Right renal cortex interstitium (tissue), 3 donors: ENCODE measurements at places on chromosomes 5 and 9.

DNA sequence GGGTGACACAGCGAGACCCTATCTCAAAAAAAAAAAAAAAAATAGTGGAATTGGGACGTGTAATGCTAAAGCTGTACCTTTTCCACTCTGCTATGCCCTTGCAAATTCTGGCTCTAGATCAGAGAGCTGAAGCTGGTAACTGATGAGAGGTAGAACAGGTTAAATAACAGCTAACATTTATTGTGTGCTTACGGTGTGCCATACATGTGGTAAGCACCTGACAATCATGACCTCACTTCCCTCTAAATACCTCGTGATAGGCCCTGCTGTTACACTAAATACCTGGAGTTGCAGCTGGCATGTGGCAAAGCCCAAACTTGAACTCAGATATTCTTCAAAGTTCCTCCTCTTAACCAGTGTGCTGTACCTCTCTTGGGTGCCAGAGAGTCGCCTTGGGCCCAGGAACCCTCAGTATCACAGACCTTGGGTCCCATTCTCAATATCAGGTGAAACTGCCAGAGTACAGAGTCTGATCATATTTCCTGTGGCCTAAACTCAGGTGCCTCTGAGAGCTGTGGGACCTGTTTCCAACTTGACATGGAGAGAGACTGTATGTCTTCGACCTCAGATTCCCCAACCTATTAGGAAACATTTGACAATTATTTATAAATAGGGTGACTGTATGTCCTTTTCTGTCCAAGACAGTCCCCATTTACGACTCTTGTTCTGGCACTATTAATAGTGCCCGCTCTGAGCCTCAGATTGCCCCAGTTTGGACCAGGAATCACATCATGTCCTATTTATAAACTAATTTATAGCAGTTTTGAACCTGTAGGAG lies 4.8 kb downstream of the ARL10 start:
- no peak for DNase-seq

GRCh38 chr9:85949586-85950335 lies 8.8 kb downstream of the NAA35 start:
- no peak for DNase-seq

DNA sequence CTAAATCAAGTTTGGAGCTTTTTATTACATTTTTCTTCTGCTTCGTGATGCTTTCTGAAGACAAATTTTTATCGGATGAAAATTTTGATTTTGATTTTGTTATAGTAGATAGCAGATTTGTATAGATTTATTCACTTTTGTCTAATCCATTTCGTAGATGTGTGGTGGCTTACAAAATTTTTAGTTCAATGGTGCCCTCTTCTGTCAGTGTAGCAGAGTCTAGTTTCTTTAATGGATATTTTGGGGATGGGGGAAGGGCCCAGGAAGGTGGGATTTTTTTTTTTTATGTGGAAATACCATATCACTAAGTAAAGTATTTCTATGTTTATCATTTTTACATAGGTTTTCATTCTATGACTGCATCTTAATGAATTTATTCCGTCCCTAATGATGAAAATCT lies 259.9 kb upstream of the TARS1 start:
- DNase-seq = no peak

GRCh38 chr9:99555792-99556191 lies 265.9 kb upstream of the NR4A3 start:
- no peak for DNase-seq

- no peak for DNase-seq
Measured at GRCh38 chr9:73531051-73531532, 379.4 kb downstream of the ANXA1 start.

- DNase-seq = no peak
Measured at GRCh38 chr5:306011-306805, 15.3 kb upstream of the AHRR start.

DNA sequence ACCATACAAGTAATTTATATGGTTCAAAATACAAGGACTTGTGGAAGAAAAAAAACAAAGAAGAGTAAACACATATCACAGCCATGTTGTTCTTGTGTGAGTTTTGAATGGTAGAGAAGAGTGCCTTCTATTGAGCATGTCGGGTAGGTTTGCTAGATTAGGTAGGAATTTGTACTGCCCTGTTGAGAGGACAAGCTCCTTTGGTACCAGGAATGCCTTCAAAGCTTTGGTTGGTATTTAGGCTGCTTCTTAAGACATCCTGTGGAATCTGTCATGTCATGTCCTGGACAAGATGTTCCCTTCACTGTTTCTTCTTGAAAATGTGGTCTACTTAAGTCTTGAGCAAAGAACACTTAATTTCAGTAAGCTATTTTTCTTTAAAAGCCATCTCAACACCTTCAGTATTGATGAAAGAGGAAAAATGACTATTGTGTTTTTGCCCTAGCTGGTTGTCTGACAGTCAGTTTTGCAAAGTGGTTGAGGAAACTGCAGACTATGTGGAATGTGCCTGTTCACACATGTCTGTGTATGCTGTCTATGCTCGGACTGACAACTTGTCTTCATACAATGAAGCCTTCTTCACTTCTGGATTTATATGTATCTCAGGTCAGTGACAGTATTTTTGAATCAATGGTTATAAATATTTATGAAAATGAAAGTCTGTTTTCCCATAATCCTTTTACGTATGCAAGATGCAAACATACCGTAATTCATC lies 296.9 kb downstream of the ADGRV1 start:
- no peak for DNase-seq

DNA sequence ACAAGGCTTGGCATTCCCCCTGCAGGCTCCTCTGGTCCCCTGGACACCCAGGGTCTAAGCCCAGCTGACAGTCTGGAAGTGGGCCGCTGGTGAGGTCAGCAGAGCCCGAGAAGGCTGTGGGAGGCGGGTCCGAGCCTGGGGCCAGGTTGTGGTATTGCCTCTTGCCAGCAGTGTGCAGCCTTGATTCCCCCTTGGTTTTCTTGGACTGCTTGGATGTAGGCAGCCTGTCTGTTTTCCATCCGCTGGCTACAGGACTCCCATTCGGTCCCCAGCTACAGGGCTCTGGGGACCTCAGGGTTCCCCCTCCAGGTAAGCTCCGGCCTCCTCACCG lies 1.6 kb downstream of the AIF1L start:
- DNase-seq = no peak

- no peak for DNase-seq
Measured at GRCh38 chr5:158364367-158364766, 505.4 kb upstream of the CLINT1 start.

DNA sequence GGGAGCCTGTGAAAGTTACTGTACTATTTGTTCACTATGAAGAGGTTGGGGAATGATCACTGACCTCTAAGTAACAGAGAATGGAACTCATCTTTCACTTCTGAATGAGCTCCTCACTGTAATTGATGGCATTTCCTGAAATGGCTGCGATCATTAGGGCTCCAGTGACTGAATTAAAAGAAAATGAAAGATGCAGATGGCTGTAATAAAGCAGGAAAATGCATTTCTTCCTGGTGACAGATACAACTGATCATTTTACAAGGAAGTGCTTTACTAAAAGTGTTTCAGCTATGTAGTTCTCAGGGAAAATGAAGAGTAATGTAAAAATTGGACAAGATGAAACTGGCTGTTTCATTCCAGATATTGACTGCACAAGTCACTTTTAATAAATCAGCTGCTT lies 1200.6 kb upstream of the NUDT12 start:
- no peak for DNase-seq
